Activated naive CD4-positive, alpha-beta T cell treated with anti-CD3 and anti-CD28 coated beads for 36 hours (primary cell): ENCODE measurements at places on chromosomes 7 and 10.

GRCh38 chr10:121448766-121449421, 149.3 kb downstream of the FGFR2 start:
- no peak for DNase-seq

- DNase-seq: no peak
Observed at GRCh38 chr10:132454296-132455198, 57.5 kb downstream of the PWWP2B start.

DNA sequence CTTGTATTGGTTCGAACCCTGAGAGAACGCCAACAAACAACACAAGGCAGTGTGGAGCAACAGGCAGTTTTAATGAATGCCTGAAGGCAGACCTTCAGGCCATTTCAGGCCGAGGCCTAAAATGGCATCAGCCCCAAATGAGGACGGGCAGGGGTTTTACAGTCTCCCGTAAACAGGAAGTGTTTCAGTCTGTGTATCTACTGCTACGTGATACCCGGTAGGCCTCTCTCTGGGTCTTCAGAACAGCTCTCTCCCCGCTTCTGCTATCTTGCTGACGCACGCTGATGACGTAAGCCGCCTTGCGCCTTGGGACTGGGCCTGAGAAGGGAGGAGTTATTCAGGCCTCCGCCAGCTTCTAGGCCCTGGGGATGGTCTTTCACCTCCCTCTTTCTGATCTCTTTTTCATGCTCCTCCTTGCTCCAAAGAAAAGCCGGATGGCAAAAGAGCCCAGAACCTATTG, 67.7 kb downstream of the ST8SIA6 start:
- no peak for DNase-seq

DNA sequence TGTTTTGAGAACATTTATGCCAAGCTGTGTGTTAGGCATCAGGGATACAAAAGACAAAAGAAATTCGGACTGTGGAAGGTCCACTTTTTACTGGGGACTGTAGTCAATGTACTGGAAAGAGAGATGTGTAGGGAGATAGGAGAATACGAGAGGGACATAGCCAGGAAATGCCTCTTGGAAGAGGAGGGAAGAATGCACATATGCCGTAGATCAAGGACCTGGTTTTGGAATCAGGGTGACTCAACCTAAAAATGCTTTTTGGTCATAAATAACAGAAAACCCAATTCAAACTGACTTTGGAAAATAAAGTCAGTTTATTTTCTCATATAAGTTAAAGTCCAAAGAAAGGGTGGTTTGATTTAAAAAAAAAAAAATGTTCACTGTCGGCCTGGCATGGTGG, 140.3 kb upstream of the TCF7L2 start:
- DNase-seq: no peak

DNA sequence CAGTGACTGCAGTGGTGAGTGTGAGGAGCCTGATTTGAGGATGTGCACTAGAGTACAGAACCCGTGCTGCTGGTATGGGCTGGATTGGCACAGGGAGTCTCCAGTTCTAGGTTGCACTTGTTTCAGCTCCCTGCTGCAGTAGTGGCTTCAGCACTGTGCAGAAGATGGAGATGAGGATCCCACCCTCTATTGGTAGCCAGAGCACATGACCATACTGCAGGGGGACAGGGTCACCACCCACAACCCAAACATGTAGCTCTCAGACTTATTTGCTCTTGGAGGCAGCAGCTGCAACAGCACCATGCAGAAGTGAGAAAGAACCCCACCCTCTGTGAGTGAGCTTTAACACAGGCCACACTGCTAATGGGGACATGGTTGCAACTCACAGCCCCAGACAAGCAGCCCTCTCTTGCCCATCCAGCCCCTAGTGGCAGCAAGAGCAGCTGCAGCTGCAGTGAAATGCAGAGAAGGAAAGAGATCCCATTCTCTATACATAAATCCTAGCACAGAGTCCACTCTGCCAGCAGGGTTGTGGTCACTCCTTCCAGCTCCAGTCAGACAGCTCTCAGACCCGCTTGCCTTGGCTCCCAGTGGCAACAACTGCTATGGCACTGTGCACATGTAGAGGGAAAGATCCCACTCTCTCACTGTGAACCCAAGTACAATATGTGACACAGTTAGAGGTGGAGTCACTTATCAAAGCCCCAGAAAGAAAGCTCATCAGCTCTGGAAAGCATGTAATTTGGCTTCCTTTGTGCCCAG, 51.4 kb upstream of the SCIN start:
- peak; percentile 6 for DNase-seq

DNA sequence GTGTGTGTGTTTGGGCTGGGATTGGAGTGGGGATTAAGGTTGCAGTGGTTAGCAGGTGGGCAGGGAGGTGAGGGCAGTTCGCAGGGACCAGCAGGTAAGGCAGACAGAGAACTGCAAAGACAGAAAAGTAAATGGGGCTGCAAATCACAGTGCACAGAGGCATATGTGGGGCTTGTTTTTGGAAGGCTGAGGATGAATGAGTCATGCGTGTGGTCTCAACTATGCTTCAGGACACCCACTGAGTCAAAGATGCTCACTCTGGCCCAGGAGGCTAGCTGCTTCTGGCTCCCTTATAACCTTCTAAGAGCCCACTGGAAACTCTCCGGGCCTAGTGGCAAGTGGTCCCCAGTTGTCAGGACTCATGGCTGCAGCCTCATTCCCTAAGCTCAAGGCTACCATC, 118.2 kb downstream of the ZNF248 start:
- no peak for DNase-seq
